NCI-H345 (cell line): ENCODE measurements at places on chromosomes 3 and 15.

GRCh38 chr3:130757611-130758150 lies 11.1 kb upstream of the PIK3R4 start:
- no peak for DNase-seq

DNA sequence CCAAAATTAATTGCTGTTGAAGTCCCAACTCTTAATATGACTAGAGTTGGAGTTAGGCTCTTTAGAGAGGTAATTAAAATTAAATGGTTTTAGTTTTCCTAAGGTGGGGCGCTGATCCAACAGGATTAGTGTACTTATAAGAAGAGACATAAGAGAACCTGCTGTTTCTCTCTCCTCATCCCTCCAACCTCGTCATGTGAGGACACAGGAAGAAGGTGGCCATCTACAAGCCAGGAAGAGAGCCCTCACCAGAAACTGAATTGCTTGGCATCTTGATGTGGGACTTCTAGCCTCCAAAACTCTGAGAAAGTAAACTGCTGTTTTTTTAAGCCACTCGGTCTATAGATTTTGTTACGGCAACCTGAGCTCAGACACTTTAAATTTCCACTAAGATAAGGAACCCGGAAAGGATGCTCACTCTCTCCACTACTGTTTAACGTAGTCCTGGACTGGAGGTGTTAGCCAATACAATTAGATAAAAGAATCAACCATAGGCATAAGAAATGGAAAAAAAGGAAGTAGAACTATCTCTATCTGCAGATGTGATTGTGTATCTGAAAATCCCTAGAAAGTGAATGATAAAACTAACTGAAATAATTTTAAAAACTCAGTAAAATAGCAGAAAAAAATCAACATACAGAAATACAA lies 26.8 kb downstream of the DCBLD2 start:
- DNase-seq = no peak

GRCh38 chr3:47324278-47324865 lies 41.6 kb downstream of the KLHL18 start:
- DNase-seq = peak; percentile 31

- no peak for DNase-seq
Measured at GRCh38 chr3:12222775-12223485, 64.2 kb upstream of the TIMP4 start.

- DNase-seq = no peak
Measured at GRCh38 chr3:100352296-100353231, 18.0 kb downstream of the NIT2 start.

GRCh38 chr3:127044996-127045395 lies 62.1 kb downstream of the PLXNA1 start:
- DNase-seq = peak; percentile 27

DNA sequence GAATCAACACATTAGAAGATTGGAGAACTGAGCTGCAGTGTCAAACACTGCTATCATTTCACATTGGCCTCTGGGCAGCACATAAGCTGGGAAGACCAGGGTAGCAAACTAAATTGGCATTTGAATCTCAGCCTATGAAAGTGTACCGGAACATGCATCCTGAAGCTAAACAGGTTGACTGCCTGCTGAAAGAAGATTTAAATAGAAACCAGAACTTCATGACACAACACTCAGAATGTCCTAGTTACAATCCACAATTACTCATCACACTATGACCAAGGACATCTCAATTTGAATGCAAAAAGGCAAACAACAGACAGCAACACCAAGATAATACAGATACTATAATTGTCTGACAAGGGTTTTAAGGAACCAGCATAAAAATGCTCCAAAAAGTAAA lies 26.2 kb downstream of the TM2D3 start:
- DNase-seq = no peak
